ENCODE measurements at places on chromosomes 5 and 9.

DNA sequence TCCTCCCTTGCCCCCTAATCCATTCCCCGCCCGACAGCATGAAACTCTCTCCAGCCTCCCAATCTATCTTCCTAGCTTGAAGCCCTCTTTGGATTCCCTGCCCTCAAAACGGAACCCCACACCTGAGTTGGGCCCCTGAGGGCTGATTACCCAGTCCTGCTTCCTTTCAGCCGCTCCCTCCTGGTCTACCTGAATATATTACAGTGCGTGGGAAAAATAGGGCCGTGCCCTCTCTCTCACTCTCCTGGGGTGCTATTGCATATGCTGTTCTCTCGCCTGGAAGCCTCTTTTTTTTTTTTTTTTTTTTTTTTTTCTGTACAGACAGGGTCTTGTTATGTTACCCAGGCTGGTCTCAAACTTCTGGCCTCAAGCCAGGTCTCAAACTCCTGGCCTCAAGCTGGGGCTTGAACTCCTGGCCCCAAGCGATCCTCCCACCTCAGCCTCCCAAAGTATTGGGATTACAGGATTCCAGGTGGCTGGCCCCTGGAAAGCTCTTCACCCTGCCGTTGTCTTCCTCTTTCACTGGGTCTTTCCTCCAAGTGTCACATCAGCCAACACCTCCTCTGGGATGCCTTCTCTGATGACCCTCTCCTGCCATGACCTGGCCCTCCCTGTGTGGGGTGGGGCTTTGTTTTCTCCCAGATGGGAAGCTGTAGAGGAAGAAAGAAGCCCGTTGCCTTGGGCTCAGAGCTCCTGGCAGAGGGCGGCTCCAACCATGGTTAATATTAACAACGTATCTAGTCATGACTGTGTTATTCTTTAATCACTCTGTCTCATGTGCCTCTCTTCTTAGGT, 8.2 kb downstream of the DNM1 start:
- no peak for DNase-seq

DNA sequence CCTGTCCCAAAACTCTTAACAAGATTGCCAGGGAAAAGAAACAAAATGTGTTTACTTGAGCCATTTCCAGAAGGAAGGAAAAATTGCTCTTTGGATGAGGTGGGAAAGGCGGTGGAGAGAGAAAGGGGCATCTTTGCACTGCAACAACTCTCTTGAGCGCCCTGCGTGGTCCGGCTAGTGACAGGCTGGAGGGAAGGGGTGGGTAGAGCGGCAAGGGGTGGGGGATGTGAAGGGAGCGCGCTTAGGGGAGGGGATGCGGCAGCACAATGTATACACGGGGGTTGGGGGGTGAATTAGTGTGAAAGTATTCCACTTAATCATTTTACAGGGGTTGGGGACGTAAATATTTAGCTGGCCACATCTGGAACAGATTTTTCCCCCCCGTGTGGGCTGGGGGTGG, 1.3 kb downstream of the FGF10 start:
- no peak for DNase-seq

GRCh38 chr9:108245901-108246300, 609.9 kb downstream of the ACTL7B start:
- no peak for DNase-seq

GRCh38 chr9:97788763-97789663, 64.0 kb upstream of the FOXE1 start:
- DNase-seq, result no peak

GRCh38 chr5:94690778-94691177, 72.3 kb downstream of the SLF1 start:
- no peak for DNase-seq

GRCh38 chr5:157362982-157363381, 97.0 kb upstream of the NIPAL4 start:
- DNase-seq, result no peak

DNA sequence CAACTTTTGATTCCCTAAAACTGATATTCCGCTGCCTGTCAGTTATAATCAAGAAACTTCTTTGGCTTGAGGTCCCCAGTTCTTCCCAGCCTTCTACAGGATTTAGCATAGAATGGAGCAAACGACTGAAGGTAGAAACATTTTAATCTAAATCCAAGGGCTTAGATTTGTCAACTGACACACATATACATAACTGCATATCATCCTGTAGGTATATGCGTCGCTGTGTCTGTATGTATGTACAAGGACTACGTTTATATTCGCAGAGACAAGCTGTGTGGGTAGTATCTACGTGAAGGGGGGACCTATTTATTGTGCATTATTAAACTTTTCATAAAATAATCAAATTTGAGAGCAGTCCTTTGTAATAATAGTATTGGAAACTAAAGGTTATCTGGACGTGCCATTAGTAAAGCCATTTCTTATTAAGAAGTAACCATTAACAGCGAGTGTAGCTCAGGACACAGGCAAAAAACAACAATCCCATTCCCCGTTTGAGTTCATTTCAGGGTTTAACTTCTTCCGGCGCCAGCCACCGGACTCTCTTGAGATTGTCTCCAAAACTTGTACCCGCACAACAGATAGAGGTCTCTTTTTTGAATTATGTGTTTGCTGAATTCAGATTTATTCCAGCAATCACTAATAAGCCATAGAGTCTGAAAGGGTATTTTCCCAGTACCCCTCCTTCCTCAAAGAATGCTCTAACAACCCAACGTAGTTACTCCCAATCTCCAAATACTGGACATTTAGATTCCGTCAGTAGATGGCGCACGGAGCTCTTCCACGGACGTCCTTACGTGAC, 2.1 kb upstream of the MLLT3 start:
- peak; percentile 19 for DNase-seq

GRCh38 chr9:114434878-114435311, 47.1 kb upstream of the AKNA start:
- no peak for DNase-seq

DNA sequence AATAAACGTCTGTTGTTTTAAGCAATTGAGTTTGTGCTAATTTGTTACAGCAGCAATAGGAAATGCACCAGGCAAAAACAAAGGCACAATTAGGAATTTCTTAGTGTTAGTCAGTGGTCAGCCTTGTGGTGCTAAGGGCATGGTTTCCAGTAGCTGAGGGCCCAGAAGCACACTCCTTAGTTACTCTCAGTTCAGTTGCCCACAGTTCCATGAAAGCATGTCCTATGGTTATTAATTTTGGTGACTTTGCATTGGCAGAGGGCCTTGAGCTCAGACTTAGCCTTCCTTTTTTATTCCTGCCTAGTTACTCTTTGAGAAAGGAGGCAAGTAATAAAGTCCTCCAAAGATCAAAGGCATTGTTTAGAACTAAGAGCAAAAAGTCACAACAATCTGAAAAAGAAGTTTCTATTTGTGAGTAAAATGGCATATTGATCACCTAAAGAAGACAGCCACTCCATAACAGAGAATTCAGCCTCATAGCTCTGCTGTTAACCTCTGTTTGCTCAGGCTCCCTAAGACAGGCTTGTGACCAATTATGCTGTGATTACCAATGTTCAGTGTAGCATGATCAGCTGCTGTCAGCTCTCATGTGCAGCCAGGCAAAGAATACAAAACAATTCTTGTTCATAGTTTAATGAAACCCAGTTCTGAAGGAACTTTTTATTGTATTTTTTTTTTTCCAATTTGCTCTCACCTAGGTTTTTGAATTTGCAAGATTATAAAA, 57.0 kb upstream of the MROH2B start:
- DNase-seq, result no peak

DNA sequence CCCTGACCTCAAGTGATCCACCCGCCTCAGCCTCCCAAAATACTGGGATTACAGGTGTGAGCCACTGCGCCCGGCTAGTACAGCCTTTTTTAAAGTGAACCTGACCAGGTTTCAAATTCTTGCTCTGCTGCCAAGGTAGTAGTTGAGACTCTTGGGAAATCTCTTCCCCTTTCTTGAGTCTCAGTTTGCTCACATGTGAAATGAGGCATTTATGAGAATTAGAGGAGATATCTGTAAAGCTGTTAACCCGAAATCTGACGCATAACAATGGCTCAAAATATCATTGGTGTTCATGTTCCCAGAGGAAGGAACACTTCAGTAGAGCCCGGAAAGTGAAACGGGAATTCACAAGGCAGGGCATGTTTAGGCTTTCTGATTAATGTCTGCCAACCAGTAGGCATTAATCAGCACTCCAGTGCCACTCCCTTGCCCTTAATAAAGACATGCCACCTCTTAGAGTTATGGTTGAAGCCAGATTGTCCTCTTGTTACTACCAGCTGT, 1.5 kb downstream of the ARPC5L start:
- DNase-seq, result no peak

DNA sequence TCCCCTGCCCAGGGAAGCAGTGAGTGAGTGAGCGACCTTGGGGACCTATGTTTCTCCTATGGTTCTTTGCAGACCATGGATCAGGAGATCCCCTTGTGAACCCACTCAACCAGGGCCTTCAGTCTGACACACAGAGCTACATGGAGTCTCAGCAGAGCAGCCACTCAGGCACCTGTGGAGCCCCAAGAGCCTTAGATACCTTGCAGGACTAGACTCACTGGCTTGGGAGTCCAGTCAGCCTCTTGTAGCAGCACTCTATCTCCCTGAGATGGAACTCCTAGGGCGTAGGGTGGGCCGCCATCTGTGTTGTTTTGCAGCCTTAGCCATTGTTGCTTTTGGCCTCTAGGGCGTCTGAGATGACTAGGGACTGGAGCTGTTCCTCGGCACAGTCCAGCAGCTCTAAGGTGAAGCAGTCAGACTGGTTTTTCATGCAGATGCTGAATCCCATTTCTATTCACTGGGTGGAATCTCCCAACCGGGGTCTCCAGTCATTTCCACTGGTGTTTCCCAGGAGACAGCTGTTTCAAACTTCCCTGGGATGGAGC, 284.6 kb upstream of the RPS23 start:
- DNase-seq, result no peak

DNA sequence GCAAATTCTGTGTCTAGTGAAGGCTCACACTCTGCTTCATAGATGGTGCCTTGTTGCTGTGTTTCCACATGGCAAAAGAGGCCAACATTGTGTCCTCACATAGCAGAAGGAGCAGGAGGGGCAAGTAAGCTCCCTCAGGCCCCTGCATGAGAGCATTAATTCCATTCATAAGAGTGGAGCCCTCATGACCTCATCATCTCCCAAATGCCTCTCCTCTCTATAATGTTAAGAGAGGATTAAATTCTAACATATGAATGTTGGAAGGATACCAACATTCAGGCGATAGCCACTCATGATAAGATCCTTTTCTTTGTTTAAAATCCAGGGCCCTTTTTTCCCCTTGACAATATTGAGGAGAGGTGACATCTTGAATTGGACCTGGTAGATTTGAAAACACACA, 35.2 kb upstream of the PAM start:
- DNase-seq, result no peak

GRCh38 chr5:24789611-24790351, 145.0 kb upstream of the CDH10 start:
- DNase-seq, result no peak

DNA sequence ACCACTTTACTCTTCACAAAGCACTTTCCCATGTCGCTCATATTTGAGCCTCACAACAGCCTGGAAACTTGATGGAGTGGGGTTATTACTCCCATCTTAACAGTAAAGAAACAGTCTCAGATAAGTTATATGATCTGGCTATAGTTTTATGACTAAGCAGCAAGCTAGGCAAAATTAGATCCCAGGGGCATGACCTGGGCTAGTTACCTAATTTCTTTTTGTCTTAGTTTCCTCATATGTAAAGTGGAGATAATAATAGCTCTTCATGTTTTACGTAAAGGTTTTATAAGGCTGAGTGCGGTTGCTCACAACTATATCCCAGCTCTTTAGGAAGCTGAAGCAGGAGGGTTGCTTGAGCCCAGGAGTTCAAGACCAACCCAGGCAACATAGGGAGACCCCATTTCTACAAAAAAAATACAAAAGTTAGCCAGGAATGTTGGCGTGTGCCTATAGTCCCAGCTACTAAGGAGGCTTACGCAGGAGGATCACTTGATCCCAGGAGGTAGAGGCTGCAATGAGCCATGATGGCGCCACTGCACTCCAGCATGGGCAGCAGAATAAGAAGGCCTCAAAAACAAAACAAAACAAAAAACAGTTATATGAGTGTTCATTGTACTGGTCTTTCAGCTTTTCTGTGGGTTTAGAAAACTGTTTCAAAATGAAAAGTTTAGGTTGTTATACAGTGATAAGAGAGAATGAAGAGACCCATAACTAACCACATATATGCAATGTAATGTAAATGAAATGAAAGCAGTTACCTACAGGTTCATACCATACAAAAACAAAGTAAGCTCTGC, 6.5 kb upstream of the PLIN2 start:
- DNase-seq, result no peak

- no peak for DNase-seq
Observed at GRCh38 chr5:66438087-66438486, 158.1 kb upstream of the MAST4 start.

GRCh38 chr5:95759634-95760033, 28.5 kb downstream of the RHOBTB3 start:
- no peak for DNase-seq

DNA sequence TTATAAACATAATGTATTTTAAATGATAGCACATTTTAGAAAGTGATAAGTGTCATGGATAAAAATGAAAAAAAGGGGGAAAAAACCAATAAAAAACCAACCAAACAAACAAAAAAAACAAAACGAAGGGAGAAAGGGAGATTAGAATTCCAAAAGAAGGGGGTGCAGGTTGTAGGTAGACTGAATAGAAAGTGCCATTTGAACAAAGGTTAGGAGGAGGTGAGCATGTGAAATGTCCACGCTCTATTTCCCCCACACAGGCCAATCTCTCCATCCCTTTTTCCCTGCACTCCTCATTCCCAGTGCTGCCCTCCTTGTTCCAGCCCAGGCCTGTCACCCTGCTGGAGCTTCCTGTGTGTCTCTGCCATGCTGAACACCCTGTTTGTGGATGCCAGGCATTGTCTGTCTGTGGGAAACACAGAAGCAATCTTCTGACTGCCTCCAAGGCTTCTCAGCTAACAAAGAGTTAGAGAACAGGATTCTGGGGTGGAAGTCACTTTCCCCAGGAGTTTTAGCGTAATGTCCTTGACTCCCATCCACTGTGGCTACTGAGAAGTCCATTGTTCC, 138.8 kb downstream of the ADAMTS16 start:
- no peak for DNase-seq

DNA sequence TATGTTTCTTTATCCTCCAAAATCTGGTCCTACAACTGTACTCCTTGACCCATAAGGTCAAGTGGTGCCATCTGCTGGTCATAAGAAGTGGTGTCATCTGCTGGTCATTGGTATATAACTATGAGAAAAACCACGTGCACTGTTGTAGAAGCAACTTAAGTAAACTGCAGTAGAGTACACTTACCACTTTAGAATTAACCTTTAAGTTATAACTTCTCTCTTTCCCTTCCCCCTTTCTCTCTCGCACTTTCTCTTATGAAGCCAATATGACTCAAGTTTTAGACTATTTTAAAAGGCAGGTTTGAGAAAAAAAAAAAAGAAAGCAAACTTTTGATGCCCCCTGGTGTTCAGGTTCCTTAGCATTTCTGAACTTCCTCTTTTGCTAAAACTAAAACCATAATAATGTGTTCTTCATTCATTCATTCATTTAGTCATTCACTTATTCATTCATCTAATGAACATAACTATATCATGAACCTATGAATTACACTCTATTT, 12.8 kb upstream of the MTAP start:
- no peak for DNase-seq

- no peak for DNase-seq
Observed at GRCh38 chr9:69963803-69964202, 79.8 kb upstream of the MAMDC2 start.

Data from activated T-helper 1 cell treated with anti-CD3 and anti-CD28 coated beads, Interleukin-2, amount 50 U/mL, for 16 hours (primary cell).